ENCODE measurements at places on chromosomes 7 and 10.

DNA sequence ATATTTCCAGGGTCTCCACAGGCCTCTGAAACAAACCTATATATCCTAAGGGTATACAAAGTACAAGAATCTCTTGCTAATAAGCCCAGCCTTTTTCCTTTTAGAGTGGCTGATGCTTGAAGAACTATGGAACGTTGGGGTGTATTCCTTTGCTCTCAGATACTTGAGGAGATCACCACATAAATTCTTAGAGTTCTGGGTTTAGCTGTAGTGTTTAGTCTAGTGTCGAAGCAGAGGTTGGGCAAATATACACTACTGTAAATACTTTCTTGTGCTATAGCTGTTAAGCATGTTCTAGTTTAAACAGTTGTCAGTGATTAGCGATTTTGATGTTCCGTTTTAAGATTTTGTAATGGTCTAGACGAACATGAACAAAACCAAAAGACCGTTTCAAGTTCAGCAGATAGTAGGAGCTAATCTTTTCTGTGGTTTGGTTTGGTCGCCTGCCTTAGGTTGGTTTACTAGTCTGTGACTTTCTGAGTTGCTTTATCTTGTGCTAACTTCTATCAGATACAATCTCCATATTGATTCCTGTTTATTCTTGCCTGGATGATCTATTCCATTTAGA is 229.6 kb downstream of the NSUN6 start:
- DNase-seq: no peak

- DNase-seq: no peak
These were observed 13.4 kb downstream of the HEPACAM2 start for GRCh38 chr7:93212881-93213280.

- no peak for DNase-seq
These were observed 3.1 kb upstream of the EVX1 start for GRCh38 chr7:27239387-27240014.

GRCh38 chr10:100553929-100554328 is 18.2 kb downstream of the HIF1AN start:
- no peak for DNase-seq

DNA sequence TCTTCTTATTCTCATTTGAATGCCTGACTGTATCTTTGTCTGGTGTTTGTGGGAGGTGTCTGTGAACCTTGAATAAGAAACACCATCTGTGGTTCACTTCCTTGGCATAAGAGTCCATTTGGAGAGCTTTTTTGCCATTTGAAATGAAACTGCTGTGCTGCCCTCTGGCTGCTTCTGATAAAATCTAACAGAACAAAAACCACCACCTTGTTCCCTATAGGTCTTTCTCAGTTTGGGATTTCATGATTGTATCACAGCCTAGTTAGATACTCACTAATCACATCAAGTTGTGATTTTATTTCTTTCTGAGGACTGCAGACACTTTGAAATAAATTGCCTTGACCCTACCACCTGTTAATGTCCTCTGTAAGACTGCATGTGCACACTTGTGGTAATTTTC is 102.7 kb upstream of the FAM13C start:
- DNase-seq: no peak

DNA sequence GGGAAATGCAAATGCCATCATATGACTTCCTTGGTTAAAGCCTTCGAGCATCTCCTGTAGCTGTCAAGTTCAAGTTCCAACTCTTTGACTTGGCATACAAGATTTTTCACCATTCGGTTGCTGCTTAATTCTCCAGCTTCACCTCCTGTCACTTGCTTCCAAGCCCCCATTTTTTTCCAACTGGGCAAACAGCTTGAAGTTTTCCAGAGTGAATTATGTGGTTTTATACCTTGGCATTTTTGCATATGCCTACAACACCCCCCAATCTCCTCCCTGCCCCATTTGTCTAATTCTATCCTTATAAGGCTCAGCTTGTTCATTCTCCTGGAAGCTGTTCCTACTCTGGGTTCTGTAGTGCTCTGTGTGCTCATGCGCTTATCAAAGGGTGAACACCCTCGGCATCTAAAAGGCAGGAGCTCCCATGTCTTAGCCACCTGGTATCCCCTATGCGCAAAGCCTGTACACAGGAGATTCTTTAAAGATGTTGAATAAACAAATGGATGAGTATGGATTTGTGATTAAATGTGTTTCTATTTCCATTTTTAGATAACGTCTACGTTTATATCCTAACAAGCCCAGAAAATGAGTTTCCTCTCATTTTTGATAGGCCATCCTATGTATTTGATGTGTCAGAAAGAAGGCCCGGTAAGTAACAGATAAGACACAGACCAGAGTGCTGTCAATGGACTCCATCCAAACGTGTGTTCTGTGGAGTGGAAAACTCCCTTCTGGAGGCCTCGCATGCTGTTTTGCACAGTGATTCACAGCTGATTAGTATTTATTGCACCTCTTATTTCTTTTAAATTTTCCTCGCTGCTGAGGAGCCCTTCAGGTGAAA is 52.5 kb downstream of the CDHR3 start:
- DNase-seq: no peak

- no peak for DNase-seq
These were observed 177.7 kb downstream of the GNAT3 start for GRCh38 chr7:80334196-80334595.

GRCh38 chr7:129702316-129702715 is 90.8 kb downstream of the NRF1 start:
- DNase-seq: no peak

- DNase-seq: no peak
These were observed 23.4 kb downstream of the JAZF1 start for GRCh38 chr7:28157076-28157745.

DNA sequence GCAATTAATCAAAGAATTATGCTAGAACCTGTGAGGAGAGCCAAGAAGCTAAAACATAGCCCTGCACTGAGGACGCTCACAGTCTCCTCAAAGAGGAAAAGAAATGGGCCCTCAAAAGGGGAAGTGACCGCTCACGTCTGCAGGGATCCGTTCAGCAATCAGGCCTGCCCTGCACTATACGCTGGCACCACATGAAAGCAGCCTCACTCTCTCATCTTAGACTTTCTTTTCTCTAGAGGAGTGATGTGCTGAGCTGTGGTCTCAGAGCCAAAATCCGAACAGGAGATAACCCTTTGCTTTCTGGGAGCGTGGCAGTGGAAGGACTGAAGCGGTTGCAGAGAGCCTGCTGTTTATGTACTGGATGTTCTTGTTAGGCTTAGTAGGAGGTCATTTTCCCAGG is 6.3 kb upstream of the IL2RA start:
- DNase-seq: no peak

DNA sequence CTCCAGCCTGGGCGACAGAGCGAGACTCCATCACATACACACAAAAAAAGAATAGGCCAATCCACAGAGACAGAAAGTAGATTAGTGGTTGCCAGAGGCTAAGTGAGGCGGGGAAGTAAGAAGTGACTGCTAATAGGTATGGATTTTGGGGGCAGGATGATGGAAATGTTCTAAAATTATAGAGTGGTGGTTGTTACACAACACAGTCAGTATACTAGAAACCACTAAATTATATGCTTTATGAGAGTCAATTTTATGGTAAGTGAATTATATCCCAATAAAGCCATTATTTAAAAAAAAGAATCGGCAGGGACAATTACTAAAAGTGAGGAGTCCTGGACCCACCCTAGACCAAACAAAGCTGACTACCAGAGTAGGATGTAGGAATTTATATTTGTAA is 24.3 kb downstream of the DENND2A start:
- no peak for DNase-seq

- DNase-seq: peak; percentile 70
These were observed 21.4 kb upstream of the MKI67 start for GRCh38 chr10:128147669-128148068.

GRCh38 chr7:139918480-139918879 is 89.4 kb downstream of the TBXAS1 start:
- no peak for DNase-seq

- DNase-seq: no peak
These were observed 512 bp downstream of the OSBPL3 start for GRCh38 chr7:24979470-24979862.

- DNase-seq: peak; percentile 5
These were observed 33.2 kb downstream of the BLVRA start for GRCh38 chr7:43791665-43792064.

DNA sequence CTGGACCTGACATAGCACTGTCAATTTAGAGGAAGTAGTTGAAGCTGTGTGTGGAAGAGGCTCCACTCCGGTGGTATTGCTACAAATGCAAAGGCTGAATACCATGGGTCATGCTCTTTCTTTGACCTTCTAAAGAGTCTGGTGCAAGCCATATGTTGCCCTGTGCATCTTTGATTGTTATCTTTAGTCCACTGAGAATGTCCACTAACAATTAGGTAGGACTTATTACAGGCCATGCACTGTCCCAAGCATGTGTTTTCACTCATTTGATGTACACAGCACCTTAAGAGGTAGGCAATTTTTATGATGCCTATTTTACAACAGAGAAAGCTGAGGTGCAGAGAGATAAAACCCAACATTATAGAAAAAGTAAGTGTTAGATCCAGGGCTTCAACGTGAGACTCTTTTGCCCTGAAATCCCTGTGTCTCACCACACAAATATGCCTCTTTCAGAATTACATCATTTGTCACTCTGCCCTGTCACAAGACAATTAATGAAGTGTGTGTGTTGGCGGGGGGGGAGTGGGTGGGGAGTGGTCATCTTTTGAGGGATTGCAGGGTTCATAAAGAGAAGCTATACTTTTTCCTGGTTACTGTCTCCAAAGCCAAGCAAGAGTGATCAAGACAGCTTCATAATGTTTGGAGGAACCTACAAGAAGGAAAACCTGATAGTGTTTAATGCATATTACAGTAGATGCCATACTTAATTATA is 637.6 kb upstream of the IGFBP3 start:
- no peak for DNase-seq

GRCh38 chr7:112819536-112819935 is 29.3 kb upstream of the TMEM168 start:
- no peak for DNase-seq

- no peak for DNase-seq
These were observed 6.4 kb downstream of the ANTXRL start for GRCh38 chr10:46293228-46293627.

DNA sequence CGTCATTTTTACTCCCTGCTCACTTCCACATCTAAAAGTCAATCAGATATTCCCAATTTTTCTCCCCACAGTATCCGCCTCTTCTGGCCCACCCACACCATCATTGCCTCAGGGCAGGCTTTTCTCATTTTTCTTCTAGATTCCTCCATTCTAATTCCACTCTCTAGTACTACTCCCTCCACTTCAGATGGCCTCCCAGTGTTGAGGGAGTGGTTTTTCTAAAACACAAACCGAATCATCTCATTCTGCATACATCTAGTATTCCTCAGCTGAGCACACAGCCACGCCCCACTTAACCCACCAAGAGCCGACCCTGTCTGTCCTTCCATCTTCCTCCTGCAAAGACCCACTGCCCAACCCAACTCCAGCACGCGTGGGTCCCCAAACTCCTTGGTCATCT is 314.9 kb upstream of the NPVF start:
- no peak for DNase-seq

DNA sequence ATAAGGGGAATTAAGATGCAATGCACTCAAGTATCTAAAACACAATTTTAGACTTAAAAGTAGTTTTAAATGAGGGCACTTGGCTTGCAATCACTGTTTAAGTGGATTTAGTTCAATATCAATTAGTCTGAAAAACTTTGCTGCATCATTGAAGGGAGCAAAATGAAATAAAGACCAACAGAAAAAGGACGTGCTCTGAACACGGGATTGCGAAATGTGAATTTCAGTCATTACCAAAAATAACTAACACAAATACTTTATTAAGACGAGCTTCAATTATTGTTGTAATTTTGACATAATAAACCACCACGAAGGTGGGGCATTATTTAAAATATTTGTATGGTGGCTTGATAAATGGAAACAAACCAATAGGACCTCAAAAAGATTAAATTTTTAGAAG is 361.8 kb upstream of the GALNT17 start:
- no peak for DNase-seq

GRCh38 chr7:127873715-127874636 is 157.3 kb downstream of the LRRC4 start:
- DNase-seq: no peak

DNA sequence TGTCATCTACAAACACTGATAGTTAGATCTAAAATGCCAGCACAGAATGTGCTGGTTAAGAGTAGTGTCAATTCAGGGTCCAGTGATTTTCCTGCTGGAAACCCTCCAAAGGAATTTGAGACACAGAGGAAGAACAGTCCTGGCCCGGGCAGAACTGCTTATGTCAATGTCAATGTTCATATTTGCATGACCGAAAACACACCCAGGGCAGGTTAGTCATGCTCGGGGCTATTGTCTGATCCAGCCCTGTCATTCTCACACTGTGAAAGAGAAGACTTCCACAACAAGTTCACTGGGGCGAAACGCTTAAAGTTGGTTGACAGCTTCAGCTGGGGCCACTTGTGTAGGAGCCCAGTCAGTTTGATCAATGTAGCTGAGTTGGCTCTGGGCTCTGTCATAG is 139.3 kb downstream of the C1GALT1 start:
- no peak for DNase-seq

DNA sequence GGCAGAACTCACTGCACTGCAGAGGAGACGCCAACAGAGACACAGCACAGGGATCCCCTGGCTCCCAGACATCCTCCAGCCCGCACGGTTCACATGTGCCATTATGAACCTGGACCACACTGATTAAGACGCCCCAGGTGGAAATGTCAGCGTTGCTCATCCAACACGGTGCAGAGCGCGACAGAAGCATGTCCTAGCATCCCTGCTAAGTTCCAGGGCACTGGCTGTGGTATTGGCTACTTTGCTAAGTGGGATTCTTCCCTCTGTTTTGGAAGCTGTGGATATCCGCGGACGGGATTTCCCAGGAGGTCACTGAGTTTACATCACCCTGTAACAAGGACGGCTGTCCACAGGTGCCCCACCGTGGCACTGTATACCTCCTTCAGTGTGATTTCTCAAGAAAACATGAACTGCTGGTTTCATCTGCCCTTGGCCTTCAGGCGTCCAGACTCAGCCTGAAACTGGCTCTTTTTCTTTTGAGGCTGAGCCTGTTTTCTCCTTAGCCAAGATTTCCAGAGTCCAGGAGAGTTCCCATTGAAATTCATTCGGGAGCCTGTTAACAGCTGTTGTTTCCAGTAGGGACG is 324.0 kb downstream of the WDR37 start:
- DNase-seq: no peak

- no peak for DNase-seq
These were observed 45.5 kb upstream of the ANAPC16 start for GRCh38 chr10:72170263-72170662.

- DNase-seq: no peak
These were observed 18.6 kb upstream of the ADRB1 start for GRCh38 chr10:114024876-114025610.

DNA sequence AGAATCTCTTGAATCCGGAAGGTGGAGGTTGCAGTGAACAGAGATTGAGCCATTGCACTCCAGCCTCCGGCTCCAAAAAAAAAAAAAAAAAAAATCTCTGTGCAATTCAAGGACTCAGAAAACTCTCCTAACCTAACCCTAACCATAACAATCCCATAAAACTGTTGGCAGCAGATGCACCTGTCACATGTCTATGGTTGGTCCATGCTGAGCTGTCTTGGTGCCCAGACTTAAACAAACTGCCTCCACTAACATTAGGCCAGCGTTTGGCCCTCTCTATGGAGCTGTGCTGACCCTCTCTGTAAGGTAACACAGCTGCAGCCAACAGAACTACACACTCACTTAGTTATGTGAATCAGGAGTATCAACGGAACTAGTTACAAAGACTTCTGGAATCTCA is 132.5 kb upstream of the PTER start:
- DNase-seq: no peak

GRCh38 chr10:132549371-132549770 is 11.8 kb downstream of the INPP5A start:
- DNase-seq: no peak

- no peak for DNase-seq
These were observed 8.3 kb upstream of the BCL7B start for GRCh38 chr7:73565675-73566340.

- no peak for DNase-seq
These were observed 31.8 kb upstream of the CARD11 start for GRCh38 chr7:3075441-3075840.
